NCI-H446 treated with DMSO at 0.1 percent for 48 hours (cell line): ENCODE measurements at places on chromosomes 6 and 20.

- no peak for DNase-seq
These were observed 2.2 kb downstream of the SLC13A3 start for GRCh38 chr20:46648903-46649649.

DNA sequence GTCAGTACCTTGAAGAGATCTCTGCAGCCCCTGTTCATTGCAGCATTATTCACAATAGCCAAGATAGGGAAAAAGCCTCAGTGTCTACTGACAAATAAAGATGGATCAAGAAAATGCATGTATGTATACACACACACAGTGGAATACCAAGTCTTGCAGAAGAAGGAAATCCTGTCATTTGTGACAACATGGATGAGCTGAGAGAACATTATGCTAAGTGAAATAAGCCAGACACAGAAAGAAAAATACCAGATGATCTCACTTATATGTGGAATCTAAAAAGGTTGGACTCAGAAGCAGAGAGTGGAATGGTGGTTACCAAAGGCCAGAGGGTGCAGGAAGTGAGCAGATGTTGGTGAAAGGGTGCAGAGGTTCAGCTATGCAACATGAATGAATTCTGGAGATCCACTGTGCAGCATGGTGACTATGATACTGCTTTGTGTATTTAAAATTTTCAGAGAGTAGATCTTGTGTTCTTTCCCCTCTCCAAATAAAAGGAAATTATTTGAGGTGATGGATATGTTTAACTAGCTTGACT lies 11.0 kb upstream of the SLC22A1 start:
- no peak for DNase-seq

DNA sequence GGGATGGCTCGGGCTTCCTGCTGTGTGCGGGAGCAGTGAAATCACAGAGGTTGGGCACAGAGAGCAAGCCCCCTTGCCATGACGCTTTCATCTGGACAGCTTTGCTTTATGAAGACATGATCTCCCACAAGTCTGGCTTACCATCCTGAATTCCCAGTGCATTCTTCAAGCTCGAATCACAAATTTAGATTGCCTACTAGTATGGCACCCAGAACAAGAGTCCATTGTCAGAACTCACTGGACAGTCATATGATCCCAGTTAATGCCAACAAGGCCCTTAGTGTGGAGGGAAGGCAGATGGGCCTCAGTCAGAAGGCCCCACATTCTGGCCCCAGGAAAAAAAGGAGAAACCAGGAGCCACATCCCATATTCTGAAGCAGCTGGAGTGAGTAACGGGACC lies 147.3 kb upstream of the FOXQ1 start:
- DNase-seq, result no peak

GRCh38 chr20:4170621-4171537 lies 155.5 kb upstream of the RNF24 start:
- DNase-seq, result no peak

- DNase-seq, result no peak
These were observed 60.7 kb upstream of the BTN3A2 start for GRCh38 chr6:26304213-26304796.

DNA sequence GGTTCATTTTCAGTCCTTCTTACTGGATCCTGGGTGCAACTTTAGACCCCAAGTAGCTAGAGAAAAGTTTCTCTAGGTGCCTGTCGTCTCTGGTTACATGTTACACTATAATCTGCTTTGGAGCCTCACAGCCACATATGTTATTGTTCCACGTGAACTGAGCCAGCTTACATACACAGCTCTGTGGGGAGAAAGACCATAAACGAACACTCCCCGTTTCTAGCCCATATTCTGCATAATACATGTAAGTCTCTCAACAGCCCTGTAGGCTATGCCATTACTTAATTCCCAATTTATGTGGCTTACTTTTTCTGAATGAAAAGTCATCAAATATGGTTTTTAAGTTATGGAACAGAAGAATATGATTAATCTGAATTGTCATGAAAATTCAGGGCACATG lies 233.8 kb downstream of the BCKDHB start:
- DNase-seq, result no peak

DNA sequence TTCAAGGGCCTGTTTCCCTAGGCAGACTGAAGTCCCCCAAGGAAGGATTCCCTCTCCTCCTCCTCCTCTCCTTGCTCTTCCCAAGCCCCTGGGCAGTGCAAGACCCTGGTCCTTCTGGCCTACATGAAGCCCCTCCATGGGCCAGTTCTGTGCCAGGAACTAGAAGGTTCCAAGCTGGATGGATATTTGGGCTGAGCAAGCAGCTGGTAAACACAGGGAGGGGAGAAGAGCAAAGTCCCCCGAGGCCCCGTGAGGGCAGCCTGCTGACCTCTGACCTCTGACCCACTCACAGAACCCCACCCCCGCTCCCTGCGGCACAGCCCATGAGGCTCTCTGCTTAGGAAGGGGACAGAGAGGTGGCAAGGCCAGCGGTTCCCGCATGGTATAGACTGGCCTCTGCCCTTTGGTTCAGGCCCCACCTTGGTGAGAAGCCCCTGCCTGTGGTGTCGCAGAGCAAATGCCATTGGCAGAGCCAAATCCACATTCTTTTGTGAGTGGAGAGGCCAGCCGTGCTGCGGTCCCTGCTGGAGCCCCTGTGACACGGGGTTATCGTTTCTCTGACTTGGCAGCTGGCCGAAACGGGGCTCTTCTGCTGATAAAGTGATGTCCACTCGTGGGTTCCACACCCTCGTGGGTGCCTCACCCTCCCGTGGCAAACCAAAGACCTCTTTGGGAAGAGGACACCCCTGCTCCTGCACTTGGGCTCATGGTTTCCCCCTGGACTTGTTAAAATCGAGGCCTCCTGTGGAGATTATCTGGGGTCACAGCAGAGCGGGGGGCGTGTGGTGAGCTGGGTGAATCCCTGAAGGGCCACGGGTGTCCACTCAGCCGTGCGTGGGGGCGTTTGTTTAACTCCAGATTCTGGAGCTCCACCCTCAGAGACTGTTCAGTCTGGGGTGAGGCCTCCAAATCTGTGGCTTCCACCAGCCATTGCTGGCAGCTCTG lies 2.1 kb upstream of the CHRNA4 start:
- DNase-seq, result no peak

DNA sequence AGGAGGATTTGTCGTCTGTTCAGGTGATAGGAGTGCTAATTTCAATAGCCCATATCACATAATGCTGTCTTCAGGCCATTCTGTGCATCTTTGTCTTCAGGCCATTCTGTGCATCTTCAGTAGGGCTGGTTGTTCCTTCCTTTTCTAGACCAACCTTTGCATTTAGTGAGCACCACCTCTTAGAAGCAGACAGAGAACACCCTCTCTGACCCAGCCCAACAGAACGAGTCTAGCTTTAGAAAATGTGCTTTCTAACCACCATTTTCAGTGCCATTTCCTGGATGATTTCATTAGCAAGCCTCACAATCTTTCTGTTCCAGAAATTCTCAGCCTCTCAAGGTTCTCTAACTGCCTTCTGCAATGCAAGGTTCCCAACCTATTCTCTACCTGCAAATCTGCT lies 215.3 kb upstream of the KCNQ5 start:
- no peak for DNase-seq

DNA sequence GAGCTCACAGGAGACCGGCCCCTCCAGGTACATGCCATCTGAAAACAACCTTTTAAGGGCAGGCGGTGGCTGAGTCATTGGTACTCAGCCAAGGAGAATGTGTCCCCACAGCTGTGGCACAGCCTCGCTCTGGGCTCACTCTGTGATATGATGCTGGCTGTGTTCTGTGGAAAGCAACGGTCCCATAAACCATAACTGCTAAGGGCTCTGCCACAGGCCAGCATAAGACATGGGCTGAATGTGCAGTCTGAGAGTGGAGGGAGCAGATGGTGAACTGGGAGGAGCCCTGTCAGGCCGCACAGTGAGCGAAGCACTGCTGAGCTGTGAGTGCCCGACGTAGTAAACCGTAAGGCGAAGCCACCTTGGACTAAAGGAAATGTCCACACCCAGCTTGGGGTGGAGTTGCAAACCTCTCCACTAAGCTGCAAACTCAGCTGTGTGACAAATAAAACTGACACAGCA lies 375.8 kb downstream of the THBS2 start:
- DNase-seq, result no peak

- DNase-seq, result no peak
These were observed 104.1 kb upstream of the SLC35B3 start for GRCh38 chr6:8539453-8539852.

DNA sequence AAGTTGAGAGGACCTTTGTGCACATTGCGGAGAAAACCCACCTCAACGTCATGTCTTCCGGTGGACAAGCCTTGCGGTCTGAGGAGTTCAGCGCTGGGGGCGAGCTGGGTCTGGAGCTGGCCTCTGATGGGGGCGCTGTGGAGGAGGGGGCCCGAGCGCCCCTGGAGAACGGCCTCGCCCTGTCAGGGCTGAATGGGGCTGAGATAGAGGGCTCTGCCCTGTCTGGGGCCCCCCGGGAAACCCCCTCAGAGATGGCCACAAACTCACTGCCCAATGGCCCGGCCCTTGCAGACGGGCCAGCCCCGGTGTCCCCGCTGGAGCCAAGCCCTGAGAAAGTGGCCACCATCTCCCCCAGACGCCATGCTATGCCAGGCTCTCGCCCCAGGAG lies 14.6 kb upstream of the SLC22A7 start:
- no peak for DNase-seq

GRCh38 chr6:120534954-120535353 lies 799.3 kb downstream of the TBC1D32 start:
- no peak for DNase-seq

DNA sequence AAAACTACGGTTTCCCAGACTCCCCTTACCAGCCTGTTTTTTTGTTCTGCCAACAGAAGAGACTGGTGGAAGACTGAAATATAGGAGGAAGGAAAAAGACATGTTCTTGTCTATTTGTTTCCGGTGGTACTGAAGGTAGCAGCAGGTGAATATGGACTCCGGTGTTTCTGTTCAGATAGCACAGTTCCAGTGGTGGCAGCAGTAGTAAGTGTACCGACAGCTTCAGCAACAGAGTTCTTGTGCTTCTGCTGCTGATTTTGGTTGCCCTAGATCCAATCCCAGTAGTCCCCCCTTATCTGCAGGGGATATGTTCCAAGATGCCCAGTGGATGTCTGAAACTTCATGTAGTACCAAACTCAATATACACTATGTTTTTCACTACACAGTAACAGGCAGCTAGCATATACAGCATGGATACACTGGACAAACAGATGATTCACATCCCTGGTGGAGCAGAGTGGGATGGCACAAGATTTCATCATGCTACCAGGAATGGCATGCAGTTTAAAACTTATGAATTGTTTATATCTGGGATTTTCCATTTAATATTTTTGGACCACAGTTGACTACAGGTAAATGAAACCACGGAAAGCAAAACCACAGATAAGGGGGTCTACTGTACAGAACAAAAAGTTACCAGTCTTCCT lies 301.8 kb downstream of the BTBD9 start:
- DNase-seq, result no peak

- no peak for DNase-seq
These were observed 159.8 kb upstream of the SUPT3H start for GRCh38 chr6:45537539-45537938.

DNA sequence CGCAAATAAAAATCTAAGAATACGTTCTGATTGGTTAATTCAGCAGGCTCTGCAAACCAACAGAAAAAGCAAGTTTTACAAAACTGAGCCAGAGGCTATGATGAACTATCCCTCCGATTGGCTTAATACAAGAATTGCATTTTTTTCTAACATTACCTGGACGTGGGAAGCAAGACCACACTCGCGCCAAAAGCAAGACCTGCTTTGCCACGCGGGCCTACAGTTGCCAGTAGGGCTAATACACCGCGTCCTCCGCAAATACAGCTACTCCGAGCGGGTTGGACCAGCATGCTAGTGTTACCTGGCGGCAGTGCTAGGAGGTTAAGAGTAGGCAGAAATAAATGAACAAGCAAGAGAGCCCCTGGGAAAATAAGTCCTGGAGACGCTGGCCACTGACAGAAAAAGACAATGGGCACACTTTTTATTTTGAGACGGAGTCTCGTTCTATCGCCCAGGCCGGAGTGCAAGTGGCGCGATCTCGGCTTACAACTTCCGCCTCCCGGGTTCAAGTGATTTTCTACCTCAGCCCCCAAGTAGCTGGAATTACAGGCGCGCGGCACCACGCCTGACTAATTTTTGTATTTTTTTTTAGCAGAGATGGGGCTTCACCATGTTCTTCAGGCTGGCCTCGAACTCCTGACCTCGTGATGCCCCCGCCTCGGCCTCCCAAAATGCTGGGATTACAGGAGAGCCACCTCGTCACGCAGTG lies 131.9 kb upstream of the BTN3A2 start:
- DNase-seq, result no peak

DNA sequence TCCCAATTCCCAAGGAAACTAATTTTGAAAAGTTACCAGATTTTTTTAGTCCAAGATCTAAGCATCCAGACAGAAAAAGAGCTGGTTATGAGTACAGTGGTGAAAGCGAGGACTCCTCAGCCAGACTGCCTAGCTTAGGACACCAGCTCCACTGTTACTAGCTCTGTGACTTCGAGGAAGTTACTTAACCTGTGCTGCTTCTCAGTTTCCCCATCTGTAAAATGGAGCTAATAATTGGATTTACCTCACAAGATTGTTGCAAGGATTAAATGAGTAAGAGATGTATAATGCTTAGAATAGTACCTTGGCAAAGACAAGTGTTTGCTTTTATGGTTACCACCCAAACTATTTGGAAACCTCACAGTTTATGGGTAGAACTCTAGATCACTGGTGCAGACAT lies 1.1 kb downstream of the NT5DC1 start:
- DNase-seq, result no peak

- DNase-seq, result no peak
These were observed 13.1 kb downstream of the QRSL1 start for GRCh38 chr6:106642476-106642875.
